Ascending aorta (tissue), 2 donors: ENCODE measurements at places on chromosomes 1 and 21. TPM values are rescaled to one million over a fixed set of nuclear protein-coding genes. Genes with fewer than 3 reads are reported as not detected.

- peak; percentile 91 for DNase-seq
Observed at GRCh38 chr1:77888081-77888780, at the start of gene NEXN. TSS of gene NEXN (plus strand) at chr1:77888624. CDS start at chr1:77916107, 27,483 bp downstream.

GRCh38 chr1:220877377-220878095, 1.7 kb upstream of the HLX start:
- DNase-seq = peak; percentile 63

DNA sequence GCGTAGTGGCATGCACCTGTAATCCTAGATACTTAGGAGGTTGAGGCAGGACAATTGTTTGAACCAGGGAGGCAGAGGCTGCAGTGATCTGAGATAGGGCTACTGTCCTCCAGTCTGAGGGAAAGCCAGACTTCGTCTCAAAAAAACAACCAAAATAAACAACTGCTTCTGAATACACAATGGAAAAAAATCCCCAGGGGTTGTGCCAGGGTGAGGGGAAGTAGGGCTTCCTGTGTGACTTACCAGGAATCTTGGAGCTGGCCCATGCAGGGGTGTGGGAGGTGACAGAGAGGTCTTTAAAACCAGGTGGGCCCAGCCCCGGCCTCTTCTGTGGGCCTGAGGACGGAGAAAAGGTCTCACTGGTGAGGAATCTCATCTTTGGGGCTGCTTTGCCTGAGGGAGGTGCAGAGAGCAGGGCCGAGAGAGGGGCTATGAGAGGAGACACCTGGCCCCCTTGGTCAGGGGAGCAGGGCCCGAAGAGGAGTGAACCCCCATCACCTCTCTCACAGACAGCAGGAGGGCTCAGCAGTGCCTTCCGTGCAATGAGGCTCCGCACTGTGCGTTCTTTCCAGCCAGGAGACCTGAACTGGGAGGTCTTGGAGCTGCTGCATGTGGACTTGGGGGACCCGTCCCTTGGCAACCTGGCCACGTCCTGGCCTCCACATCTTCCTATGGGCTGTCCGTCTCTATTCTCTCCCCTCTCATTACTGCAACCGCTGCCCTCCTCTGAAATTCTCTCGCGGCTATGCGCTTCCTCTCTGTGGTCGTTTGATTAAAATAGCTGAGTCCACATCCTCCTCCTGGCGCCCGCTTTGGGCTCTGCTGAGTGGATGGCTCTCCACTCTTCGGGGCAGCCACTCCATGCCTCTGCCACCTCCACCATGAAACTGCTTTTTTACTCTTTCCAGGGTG, 10.7 kb downstream of the PLA2G5 start:
- no peak for DNase-seq

DNA sequence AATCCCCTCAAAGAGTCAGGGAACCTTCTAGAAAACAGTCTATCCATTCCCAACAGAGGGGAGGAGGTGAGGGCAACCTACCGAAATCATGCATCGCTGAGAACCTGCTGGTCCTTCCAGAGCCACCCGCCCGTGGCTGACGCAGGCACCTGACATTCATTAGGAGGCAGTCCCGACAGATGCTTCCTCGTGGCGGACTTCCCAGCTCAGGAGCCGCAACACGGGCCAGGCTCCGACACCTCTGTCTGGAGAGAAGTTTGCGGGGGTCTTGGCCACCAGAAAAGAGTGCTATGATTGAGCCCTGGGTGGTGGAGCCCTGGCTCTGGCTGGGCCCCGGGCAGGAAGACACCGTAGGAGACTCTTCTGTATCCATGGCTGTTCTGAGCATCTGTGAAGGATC, 86.4 kb upstream of the ARHGEF16 start:
- DNase-seq = no peak

GRCh38 chr21:35628316-35628715, 432.0 kb downstream of the SETD4 start:
- DNase-seq = no peak

DNA sequence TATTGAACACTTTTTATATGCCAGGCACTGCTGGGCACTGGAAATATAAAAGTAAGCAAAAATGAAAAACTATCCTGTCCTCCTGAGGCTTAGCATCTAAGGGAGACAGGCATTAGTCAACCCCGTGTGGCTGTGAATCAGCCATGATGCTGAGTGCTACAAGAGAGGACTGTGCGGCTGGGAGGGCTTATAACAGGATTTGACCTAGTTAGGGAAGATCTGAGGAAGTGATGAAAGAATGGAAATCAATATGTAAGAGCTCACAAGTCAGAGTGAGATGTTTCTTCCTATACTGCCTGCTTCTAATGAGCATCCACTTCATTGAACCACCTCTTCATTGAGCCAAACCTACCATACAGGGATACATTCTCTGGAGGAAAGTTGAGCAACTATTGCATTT, 15.1 kb downstream of the TRIM45 start:
- DNase-seq = no peak

DNA sequence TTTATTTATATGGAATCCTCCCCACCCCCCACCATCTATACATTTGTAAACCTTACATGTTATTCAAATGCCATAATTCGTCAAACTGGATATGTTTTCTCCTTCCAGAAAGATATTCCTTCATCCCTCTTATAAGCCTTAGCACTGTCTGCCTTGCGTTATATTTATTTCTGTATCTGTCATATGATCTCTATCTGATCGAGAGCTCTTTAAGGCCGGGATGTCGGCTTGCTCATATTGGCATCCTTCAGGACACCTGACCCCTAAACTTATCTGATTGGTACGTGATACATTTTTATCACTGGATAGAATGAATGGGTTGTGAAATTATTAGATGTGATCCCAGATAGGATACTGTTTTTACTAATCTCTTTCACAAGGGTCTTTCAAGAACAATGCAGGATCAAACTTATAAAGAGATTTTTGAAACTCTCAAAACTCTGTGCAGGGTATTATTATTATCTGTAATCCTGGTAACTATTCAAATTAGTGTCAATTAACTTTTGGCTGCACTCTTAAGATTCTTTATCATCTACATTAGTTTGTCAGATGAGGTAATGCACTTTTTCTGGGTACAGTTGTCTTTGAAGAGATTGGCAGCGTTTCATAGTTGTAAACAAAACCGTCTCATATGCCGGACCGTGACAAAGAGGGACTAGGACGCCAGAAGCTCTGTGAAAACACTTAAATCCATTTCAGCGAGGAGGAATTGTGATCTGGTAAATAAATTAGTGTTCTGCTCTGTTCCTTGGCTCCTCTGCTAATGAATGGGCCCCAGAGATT, 152.0 kb downstream of the KIF26B start:
- DNase-seq = no peak

DNA sequence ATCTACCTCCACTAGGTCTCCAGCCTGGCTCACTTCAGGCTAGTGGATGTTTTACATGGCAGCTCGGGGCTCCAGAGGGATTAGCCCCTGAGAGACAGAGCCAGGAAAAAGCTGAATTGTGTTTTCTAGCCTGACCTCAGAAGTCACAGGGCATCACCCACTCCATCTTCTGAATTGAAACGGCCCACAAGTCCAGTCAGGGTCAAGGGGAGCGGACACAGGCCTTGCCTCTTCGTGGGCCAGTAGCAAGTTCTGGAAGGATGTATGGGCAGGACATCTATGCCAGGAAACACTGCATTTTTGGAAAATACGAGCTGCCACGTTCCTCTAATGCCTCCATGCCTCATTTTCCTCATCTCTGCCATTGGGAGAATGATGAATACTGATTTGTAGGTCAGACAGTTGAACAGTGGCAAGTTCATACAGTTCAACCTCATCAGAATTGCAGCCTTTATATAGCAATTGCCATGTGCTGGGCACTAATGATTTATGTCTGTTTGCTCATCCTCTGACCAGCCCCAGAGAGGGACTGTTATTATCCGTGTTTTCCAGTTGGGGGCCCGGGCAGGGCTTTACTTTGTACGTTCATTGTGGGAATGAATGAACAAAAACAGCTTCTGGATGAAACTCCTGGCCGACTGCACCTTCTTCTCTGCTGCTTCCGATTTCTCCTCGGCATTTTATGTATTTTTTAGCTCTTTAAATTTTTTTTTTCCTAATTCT, 23.2 kb upstream of the PCBP3 start:
- DNase-seq = peak; percentile 40

- DNase-seq = peak; percentile 95
Observed at GRCh38 chr1:31714442-31715086, 10.7 kb upstream of the COL16A1 start.

DNA sequence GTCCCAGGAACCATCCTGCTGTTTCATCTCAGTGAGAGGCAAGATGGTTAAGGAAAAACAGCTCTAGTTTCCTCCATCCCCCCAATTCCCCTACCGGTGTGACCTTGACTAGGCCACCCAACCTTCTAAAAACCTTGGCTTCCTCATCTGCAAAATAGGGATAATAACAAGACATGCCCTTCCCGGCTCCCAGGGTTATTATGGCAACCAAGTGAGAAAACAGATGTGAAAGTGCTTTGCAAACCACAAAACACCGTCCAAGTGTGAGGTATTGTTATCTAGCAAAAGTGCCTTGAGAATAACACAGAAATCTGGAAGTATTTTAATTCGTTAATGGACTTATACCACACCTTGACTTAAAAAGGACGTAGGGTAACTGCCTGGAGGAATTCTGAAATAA, 62.7 kb downstream of the ITPKB start:
- no peak for DNase-seq

- DNase-seq = no peak
Observed at GRCh38 chr1:175221557-175222175, 29.1 kb upstream of the KIAA0040 start.

DNA sequence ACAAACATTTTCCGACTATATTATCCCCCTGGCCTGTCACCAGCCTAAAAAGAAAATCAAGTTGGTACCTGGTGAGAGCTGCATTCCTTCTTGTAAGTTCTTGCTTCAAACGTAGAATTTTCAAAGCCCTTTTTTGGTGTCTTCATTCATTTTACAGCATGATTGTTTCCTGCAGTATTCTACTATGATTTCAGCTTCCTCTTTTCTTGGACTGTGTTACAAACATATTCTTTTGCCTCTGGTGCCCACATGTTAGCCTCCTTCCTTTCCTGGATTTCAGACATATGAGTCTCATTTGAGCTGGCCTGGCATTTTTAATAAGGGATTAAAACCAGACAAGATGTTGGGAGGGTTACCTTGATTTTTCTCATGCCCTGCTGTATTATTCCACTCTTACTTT, 142.5 kb downstream of the PIGK start:
- DNase-seq = no peak

DNA sequence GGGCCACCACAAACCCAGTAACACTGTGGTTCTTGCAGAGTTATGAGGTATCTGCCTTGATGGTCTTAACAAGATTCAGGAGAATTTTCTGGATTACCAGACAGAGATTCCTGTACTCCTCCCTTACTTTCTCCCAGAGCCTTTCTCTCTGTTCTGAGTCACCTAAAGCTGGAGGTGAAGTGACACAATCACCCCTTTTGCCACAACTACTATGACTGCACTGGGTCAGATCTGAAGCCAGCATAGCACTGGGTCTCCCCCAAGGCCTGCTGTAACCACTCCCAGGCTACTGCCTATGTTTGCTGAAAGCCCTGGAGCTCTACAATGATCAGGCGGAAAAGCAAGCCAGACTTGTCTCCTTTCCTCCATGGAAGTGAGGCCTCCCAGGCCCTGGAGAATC, 156.7 kb upstream of the NEGR1 start:
- DNase-seq = no peak

GRCh38 chr1:86430376-86430775, 6.4 kb downstream of the CLCA2 start:
- no peak for DNase-seq

GRCh38 chr1:245688536-245689453, 534.0 kb downstream of the KIF26B start:
- no peak for DNase-seq

DNA sequence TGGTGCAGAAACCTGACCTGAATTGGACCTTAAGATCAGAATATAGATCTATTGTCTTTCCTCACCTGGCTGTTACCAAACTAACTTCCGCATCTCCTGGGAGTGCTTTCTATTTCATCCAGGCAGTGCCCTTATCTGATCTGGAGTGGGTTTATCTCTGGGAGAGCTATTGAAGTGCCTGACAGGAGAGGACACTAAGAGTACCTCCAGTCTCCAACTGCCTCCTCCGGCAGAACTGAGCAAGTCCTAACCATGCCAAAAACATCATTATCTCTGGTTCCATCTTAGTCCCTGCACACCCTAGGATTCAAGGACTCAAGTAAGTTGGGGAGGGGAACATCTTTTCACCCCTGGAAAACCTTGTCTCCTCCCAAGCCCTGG, 12.4 kb upstream of the KCNJ15 start:
- DNase-seq = no peak

The URB2 gene
- total RNA-seq = 1.8 TPM

The PSEN2 gene
- 26.5 TPM for total RNA-seq

The ECM1 gene
- total RNA-seq = 55.8 TPM

The PLA2G2C gene
- total RNA-seq = not detected
